ENCODE measurements at places on chromosomes 4 and X.
A peak's percentile ranks its signal among the peaks of the same experiment; 100 is the strongest.

GRCh38 chrX:132433551-132433950 lies 55.3 kb downstream of the MBNL3 start:
- no peak for DNase-seq

- no peak for DNase-seq
Measured at GRCh38 chrX:17405225-17405969, 30.4 kb downstream of the NHS start.

DNA sequence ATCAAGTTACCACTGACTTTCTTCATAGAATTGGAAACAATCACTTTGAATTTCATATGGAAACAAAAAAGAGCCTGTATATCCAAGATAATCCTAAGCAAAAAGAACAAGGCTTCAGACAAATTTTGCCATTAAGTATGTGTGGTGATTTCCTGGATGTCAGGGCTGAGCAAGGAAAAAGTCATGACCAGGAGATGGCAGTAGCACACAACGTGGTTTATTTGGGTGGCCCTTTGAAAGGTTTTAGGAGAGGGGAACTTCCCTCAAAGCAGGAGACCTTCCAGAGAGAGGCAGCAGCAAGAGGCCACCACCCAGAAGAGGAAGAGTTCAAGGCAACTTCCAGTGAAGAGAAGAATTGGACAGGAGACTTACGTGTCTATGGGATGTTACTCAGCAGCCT lies 18.1 kb upstream of the ZXDB start:
- DNase-seq, result no peak

- no peak for DNase-seq
Measured at GRCh38 chr4:159498446-159499115, 395.7 kb downstream of the RAPGEF2 start.

DNA sequence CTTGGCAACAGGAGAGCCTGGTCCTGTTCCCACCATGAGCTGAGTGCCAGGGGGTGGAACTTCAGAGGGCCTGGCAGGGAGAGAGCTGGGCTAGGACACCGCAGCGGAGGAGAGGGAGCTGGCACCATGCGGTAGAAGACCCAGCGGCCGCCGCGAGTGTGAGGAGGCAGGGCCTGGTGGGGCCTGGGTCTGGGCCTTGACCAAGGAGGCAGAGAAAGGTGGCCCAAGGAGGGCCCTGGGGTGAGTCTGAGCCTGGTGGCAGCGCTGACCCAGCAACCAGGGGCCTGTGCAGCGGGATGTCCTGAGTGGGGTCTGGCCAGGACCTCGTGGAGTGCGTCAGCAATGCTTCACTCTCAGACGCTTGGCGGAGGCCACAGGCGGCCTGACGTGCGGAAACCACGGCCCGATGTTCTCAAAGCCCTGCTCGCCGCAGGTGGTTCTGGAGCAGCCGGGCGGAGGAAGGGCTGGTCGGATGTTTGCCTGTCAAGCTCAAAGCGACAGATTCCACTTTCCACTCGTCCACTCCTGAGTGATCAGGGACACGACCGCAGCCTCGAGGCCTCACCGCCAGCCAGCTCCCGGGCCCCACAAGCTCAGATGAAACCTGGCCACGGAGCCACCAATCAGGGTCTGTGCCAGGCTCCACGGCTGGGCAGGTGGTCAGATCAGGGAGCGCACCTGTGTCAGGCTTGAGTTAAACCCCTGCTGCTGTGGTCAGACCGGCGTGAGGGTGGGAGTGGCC lies 20.8 kb downstream of the ATP5ME start:
- no peak for DNase-seq

- DNase-seq, result no peak
Measured at GRCh38 chr4:38519666-38520065, 144.3 kb upstream of the KLF3 start.

- no peak for DNase-seq
Measured at GRCh38 chr4:94378047-94378446, 35.4 kb upstream of the HPGDS start.

- DNase-seq, result no peak
Measured at GRCh38 chr4:185801471-185801870, 10.5 kb downstream of the SORBS2 start.

DNA sequence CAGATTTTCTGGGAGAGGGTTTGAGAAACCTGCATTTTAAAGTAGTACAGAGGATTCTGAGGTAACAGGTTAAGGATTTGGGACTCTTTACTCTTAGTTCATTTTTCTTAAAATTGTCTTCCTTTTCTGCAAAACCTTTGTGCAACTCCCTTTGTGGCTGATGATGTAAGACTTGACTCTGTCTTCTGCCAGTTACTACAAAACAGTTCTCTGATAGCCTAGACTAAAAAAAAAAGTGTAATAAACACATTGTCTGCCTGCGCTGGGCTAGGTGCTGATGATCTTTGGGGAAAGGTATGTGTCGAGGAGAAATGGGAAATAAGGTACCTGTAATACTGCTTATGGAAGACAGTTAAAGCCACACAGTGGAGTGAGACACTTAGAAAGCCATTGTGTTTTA lies 28.7 kb downstream of the IL13RA1 start:
- no peak for DNase-seq

- DNase-seq, result no peak
Measured at GRCh38 chrX:11341274-11342201, 48.3 kb downstream of the AMELX start.

- DNase-seq, result no peak
Measured at GRCh38 chr4:154364066-154364845, 127.3 kb downstream of the DCHS2 start.

DNA sequence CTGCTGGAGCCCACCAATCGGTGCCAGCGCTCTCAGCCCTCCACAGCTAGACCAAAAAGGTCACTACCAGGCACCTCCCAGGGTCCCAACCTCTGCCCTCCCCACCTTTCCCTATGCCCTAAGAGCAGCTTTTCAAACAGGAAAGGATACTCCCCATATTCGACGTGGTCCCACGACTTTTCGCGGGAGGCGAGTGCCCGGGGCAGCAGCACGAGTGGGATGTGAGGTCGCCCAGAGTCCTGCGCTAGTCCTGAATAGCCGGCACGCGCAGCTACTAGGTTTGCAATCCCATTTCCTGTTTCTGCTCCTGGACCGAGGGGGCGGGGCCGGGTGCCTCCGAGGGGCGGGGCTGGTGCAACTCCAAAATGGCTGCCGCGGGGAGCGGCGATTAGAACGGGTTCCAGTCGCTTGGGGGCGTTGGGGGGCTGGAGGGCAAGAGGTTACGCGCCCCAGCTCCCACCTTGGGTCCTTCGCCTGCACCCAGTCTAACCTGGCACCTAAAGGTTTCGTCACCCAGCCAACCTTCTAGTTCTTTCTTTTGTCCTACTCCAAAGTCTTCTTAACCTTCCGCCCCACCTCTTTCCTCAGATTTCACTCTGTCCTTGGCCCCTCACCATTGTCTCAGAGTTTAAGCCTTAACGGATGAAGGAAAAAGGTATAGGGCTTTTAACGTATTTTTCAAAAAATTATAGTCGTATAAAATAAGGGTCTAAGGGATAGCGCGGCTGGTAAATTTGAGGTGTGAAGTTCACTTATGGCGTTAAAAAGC lies 85.0 kb upstream of the TENT5D start:
- DNase-seq, result no peak

- no peak for DNase-seq
Measured at GRCh38 chr4:184165291-184165690, 52.4 kb downstream of the ENPP6 start.

DNA sequence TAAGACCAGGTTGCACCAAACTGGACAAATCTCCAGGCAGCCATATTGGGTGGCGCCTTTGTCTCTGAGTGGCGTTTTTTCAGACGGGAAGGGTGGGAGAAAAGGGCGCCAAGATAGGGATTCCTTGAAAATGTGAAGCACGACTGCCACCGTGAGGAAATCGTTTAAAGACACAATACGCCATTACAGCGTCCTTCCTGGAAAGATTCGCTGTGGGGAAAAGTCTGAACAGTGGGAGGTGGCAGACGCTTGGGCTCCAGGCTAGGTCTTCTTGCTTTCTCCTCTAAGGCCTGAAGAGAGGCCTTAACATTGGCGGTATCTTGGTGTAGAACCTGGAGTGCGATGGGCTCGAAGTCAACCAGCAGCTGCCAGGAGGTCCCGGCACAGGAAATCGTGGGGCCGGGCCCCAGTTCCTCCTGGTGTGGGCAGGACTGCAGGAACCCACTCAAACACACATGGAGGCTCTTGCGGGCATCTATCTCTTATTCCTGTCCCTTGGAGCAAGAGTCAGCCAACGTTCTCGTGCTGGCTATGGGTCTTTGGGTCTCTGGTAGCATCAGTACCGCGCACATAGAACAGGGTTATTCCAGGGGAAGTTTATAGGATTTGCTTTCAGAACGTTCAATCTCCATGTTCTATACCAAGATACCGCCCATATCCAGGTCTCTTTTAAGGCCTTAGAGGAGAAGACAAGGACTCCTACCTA lies 208.8 kb downstream of the OR13H1 start:
- peak; percentile 58 for DNase-seq

DNA sequence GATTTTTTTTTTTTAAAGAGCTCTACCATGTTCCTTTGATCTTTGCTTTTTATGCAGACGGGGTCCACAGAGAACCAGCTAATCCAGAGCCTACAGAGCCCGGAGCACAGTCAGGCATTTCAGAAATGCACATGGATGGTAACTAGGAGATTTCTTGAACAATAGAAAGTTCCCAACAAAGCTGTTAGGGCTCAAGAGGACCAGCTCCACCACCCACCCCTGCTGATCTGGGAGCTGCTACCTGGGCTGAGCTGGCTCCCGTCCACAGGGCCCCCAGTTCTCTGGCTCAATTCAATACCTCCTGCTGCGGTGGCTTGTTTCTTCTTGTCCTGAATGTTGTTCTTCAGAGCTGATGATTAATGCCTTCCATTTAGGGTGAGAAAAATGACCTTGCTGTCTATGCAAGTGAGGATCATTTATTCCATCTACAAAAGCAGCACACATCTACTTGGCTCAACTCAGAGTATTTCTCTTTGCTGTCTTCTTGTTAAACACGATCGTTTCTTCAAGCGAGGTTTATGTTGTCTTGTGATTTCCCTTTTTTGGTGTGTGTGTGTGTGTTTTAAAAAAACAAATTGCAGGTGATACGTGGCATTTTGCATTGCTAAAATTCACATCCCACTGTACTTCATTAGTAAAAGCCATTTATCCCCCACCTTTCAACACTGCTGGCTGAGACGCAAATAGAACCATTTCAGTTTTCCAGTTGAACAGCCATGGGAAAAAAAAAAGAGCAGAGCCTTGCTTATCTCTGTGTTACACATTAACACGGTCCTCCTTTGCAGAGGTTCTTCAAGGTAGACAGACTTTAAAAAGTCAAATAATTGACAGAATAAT lies 31.3 kb downstream of the IGFBP7 start:
- DNase-seq, result no peak

DNA sequence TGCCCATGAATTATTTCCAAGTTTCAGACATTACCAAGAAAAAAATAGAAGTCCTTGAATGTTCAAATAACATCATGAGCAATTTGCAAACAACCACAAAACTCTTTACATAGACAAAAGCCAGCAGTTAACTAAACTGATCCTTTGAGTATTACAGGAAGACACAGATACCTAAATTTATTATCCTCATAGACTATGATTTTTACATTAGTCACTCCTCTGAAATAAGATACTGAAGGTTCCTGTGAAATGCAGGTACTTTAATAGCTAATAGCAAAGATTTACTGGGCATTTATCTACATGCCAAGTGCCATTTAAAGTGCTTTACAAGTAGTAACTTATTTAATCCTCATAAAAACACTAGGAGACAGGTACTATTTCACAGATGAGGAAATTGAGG lies 37.7 kb downstream of the GPR82 start:
- no peak for DNase-seq

DNA sequence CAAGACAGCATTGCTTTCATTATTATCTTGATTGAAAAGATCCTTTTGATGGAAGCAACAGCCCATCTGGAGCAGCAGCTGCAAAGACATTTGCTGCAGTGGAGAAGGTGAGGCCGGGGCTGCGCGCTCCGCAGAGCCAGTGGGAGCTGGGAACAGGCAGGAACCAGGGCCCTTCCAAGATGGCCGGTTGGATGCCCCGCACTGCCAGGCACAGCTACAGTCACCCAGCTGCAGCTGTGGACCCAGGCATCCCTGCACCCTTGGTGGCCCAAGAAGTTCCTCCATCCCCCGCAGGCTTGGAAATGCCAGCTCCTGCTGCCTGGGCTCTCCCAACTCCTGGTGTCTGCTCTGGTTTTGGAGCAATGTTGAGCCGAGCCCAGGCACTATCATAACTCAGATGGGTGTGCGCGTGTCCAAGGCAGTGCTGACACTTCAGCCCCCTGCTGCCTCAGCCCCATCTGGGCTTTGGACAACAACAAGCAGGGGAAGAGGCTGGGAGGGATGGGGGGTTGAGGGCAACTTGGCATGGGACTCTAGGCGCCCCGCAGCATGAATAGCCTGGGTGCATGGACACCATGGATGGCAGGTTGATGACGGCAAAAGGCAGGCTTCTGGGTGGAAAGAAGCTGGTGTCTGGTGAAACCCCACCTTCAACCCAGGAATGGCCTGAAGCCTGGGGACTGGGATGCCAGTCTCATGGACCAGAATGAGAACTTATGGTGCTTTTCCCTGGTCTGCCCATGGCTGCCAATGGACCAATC lies 371.8 kb downstream of the FSTL5 start:
- no peak for DNase-seq

DNA sequence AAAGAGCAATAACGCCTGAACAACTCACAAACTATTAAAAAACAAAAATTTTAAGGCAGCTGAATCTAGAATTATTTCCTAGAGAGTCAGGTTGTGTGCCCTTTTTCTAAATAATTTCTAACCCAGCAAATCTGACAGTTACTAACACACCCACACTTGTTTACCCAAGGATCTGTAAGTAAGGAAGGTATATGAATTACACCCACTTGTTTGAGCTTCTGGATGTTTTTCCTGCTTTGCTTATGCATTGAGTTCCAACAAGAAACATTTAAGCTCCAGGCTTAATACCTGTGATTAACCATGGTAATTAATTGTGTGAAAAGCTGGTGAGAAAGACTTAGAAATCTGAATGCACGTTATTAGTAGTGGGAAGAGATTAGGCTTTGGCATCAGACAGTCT lies 1.5 kb downstream of the NIPAL1 start:
- no peak for DNase-seq

DNA sequence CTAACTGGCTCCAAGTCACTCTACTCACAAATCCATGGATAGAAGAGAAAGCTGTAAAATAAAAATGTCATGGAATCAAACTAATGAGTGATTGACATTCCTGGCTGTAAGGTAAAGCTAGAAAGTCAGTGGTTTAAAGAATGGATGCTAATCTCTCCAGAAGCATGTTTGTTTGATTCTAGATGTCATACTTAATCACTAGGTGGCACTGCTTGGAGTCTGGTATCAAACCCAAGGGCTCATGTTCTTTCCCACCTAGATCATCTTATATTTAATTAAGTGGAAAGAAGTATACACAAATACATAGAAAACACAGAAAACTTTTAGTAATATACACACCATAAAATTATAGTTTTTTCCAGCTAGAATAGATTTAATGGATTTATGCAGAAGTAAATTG lies 2666.6 kb downstream of the PCDH7 start:
- no peak for DNase-seq

- DNase-seq, result no peak
Measured at GRCh38 chrX:101360390-101360789, 11.8 kb upstream of the TIMM8A start.

DNA sequence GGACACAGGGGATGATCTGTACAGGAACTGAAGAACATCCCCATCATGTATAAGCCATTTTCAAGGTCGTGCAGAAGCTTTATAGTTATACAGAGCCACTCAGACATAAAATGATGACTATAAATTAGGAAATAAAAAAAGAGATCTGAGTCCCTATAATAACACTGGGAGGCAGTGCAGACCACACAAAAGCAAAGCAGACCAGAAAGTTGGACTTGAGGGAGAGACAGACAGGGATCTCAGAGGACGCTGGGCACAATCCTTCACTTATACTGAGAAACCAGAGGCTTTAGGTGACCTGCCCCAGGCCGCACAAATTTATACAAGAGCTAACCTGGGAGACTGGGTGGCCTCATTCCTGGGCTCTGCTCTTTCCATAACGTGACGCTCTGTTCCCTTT lies 70.5 kb downstream of the HADH start:
- DNase-seq, result no peak

Data from activated CD8-positive, alpha-beta memory T cell treated with anti-CD3 and anti-CD28 coated beads for 1 hour (primary cell).